DMS79 treated with DMSO at 0.1 percent for 48 hours (cell line): ENCODE measurements at places on chromosomes 2 and 18.

GRCh38 chr18:79326413-79327198, 69.1 kb upstream of the NFATC1 start:
- no peak for DNase-seq

- no peak for DNase-seq
Observed at GRCh38 chr2:147081831-147082230, 763.0 kb upstream of the ACVR2A start.

DNA sequence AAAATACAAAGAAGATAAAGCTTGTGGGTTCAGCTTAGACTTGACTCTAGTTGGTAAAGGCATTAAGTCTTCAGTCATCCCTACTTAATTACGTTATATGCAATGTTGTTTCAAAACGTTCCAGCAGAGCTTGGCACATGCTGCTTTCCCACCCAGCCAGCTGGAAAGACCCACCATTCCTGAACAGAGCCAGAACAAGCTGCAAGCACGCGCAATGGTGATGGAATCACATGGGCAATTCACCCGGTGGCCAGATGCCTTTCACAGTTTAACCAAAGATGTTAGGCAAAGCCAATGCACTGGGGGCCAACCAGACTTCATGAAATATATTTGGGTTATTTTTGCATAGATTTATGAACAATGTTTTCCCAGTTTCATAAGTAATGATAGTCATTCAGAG, 123.4 kb upstream of the CDH20 start:
- no peak for DNase-seq

DNA sequence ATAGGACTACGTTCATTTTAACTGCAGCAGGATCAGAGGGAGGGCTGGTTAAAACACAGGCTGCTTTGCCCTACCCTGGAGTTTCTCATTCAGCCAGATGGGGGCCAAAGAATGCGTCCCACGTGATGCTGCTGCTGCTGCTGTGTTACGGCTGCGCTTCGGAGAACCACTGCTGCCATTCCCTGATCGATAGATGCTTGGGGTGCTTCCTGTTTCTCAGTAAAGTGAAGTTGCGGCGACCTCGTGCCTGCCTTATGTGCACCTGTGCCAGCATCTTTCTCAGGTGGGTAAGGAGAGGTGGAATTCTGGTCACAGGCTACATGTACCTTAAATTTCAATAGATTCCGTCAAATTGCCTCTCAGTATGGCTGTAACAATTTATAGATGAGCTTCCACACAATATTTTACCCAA, 24.7 kb upstream of the TOGARAM2 start:
- DNase-seq = no peak

DNA sequence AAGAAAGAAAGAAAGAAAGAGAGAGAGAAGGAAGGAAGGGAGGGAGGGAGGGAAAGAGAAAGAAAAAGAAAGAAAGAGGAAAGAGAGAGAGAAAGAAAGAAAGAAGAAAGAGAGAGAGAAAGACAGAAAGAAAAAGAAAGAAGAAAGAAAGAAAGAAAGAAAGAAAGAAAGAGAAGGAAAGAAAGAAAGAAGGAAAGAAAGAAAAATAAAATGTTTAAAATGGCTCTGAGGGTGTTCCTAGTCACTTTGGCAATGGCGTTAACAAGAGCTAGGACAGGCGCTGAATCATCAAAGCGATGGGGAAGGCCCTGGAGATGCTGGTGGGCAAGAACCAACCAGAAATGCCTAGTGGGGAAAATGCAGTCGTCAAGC, 77.8 kb upstream of the GPC1 start:
- no peak for DNase-seq

GRCh38 chr2:148876595-148877402, 1.8 kb downstream of the KIF5C start:
- DNase-seq = peak; percentile 75

DNA sequence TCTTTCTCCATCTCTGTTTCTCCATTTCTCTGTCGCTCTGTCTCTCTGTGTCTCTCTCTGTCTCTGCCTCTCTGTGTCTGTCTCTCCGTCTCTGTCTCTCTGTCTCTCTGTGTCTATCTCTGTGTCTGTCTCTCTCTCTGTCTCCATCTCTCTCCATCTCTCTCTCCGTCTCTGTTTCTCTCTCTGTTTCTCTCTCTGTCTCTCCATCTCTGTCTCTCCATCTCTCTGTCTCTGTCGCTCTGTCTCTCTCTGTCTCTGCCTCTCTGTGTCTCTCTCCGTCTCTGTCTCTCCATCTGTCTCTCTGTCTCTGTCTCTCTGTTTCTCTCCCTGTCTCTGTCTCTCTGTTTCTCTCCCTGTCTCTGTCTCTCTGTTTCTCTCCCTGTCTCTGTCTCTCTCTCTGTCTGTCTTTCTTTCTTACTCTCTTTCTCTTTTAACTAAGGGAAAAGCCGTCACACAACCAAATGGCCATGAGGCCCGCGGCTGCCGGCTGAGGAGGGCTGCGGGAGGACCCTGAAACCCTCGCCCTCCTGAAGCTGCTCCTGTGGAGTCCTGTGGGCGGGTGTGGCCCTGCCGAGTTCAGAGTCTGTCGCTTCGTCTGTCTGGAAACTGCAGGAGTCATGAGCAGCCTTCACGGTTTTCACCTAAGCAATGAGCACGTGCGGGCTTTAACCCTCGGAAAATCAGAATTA, 29.3 kb downstream of the NFATC1 start:
- DNase-seq = no peak

DNA sequence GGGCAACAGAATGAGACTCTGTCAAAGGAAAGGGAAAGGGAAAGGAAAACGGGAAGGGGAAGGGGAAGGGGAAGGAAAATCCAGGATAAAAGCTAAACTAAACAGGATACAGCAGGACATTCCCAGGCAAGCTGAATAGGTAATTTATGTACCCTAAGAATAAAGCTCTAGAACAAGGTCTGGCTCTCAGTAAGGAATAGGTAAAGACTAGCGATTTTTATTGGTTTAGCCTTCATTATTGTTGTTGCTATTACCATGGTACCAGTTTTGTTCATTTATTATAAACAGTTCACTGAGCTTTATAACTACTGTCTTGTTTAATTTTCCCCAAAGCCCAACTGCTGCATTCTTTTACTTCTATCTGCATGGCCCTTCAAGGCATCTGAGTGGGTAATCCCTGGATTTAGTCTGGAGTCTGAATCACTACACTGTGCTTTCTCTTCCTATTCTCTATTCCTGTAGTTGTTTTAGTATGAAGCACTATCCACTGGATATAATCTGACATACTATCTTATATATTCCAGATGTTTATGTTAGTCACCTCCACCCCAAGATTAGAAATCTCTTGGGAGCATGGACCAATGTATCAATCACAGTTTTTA, 127.1 kb upstream of the TANK start:
- no peak for DNase-seq

DNA sequence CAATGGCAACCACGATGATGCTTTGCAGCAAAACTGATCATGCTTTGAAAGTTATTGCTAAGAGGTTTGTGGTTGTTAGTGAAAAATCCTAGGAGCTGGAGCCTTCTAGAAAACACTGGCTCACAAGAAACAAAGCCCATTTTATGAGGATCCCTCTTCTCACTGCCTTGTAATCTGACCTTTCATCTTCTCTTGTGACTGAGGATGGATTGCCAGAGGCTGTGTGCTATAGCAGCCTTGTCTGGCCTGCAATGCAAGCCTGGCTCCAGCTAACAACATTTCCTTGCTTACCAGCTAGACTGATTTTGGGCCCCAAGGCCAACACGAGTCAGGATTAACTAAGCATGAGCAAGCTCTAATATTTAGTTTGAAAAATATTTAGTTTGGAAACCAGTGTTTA, 13.1 kb downstream of the PIEZO2 start:
- DNase-seq = no peak

- DNase-seq = no peak
Observed at GRCh38 chr2:47061944-47062678, 93.0 kb downstream of the STPG4 start.

GRCh38 chr2:241925821-241926441, 56.4 kb downstream of the RTP5 start:
- no peak for DNase-seq

- DNase-seq = peak; percentile 68
Observed at GRCh38 chr2:79901161-79901560, 388.3 kb downstream of the CTNNA2 start.
